M059J (cell line): ENCODE measurements at places on chromosomes 12 and 14. TPM values are rescaled to one million over a fixed set of nuclear protein-coding genes. Genes with fewer than 3 reads are reported as not detected.

DNA sequence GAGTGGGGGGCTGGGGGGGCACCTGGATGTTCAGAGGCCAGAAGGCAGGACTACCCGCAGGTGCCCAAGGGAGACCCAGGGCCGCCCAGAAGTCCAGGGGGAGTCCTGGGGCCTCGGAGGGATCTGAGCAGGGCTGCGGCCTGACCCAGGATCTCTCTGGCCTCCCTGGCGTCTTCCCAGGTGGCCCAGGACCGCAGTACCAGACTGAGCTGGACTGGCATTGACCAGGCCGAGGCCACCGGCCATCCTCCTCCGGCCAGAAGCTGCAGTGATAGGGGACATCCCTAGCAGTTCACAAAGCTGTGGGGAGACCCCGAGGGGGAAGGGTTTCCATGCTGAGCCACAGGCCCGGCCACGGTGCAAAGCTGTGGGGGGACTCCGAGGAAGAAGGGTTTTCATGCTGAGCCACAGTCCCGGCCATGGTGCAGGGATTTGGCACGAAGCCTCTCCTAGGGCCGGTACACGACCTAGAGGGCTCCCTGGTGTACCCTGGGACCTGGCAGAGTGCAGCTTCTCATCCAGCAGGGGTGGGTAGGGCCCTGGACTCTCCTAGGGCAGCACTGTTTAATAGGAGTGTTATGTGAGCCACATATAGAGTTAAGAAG lies 24.4 kb downstream of the FBRSL1 start:
- no peak for DNase-seq

DNA sequence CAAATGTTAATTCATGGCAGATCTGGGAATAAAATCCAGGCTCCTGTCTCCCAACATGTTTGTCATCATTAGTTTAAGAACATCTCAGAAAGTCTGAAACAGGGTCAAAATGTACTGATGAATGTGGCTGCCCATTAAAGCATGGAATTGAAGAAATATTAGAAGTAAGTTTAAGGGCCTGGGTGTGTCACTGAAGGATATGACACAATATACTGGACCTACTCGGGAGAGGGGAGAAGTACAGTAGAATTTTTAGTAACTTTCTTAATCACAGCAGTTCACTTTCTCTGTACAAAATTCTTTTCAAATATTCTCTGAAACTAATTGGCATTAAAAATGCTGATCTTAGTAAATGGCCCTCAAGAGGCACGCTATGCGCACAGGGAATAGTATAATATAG lies 185.5 kb downstream of the ETV6 start:
- DNase-seq, result no peak

GRCh38 chr12:94638521-94638920 lies 11.8 kb downstream of the TMCC3 start:
- no peak for DNase-seq

Gene BMAL2
- total RNA-seq, result 22.8 and 36.0 TPM in 2 replicates

Gene KRT86
- 5.8 and 8.1 TPM in 2 replicates for total RNA-seq

DNA sequence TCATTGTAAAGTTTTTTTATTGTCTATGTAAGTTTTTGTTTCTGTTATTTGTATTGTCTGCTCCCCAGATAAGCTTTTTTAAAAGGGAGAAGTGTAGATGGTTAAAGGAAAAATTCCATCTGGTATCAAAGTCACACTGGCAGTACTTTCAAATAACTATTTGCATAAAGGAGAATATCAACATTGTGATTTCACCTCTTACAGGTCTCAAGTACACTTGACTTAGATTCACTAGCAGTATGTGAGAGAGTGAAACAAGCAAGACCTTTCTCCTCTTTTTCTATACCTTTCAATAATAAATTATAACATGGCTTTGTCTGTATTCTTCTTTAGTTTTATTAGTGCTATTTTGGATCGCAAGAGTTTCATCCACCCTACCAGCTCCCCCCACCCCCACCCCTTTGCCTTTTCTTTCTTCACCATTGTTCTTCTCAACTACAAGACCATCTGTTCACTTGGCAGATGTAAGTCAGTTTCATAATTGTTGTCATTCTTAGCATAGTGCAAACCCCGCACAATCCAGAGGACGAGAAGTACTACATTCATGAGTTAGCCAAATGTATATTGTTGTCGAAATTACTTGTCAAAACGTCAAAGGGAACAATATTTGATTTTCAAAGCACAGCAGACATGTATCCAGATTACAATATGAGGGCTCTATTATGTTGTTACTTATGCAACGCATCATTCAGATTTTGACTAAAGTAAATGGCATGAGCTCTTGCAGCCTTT lies 602.7 kb upstream of the FLRT2 start:
- no peak for DNase-seq

DNA sequence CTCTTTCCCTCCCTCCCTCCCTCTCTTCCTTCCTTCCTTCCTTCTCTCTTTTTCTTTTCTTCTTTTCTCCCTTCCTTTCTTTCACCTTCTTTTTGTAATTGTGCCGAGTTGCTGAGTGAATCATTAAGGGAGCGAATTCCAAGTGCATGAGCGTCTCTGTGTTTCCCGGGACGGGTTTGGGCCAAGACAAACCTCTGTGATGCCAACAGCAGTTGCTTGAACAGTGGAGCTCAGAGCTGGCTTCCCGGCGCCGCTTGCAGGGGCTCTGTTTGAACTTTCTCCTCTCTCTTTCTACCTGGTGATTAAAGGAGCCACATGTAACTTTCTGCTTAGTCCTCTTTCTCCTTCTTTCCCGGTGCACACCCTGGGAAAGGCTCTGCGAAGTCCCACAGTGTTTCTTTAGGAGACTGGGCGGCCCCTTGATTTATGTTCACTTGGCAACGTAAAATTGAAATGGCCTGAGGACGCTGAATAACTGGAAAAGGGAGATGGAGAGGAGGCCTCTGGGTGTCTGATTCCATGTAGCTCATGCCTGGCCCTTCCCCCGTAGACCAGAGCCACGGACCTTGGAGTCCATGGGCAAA lies 33.7 kb upstream of the MAP1LC3B2 start:
- peak; percentile 93 for DNase-seq

DNA sequence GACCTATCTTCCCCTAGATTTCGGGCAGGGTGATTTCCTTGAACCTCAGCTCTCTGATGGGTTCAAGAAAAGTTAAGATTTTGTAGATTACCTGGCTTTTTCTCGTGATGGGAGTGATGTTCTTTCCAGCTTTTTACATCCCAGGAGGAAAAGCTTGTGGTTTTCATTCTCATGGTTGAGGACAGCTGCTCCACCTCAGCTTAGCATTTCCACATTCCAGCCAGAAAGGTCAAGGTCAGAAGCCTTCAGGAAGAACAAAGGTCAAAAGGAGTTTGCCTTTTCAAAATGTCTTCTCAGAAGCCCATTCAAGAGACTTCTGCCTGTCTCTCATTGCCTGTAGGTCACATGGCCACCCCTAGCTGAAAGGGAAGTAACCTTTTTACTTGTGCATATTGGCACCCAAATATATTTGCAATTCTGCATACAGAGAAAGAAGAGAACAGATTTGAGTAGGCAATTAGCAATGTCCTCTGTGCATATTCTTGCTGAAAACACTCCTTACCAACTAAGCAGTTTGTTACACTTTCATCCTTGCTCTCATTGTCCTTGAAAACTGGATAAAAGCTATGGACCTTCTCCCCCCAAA lies 6.6 kb upstream of the ADGRD1 start:
- no peak for DNase-seq

Gene C12orf43
- 11.5 and 18.2 TPM in 2 replicates for total RNA-seq

- no peak for DNase-seq
Measured at GRCh38 chr12:125683748-125684381, 618.6 kb downstream of the AACS start.

DNA sequence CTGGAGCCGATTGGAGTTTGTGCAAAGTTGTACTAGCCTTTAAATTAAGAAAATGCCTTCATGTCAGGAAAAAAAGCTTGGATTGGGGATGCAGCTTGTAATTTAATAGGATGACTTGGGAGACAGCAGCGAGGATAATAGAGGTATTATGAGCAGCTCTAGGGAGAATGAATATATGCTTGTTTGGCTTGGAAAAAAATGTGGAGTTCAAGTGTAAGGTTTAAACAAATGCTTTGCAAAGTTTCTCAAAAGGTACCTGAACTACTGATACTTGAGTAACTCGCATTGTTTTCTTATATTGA lies 65.3 kb upstream of the RASSF3 start:
- no peak for DNase-seq

GRCh38 chr14:39229222-39229543 lies 4.5 kb upstream of the MIA2 start:
- DNase-seq, result peak; percentile 47

DNA sequence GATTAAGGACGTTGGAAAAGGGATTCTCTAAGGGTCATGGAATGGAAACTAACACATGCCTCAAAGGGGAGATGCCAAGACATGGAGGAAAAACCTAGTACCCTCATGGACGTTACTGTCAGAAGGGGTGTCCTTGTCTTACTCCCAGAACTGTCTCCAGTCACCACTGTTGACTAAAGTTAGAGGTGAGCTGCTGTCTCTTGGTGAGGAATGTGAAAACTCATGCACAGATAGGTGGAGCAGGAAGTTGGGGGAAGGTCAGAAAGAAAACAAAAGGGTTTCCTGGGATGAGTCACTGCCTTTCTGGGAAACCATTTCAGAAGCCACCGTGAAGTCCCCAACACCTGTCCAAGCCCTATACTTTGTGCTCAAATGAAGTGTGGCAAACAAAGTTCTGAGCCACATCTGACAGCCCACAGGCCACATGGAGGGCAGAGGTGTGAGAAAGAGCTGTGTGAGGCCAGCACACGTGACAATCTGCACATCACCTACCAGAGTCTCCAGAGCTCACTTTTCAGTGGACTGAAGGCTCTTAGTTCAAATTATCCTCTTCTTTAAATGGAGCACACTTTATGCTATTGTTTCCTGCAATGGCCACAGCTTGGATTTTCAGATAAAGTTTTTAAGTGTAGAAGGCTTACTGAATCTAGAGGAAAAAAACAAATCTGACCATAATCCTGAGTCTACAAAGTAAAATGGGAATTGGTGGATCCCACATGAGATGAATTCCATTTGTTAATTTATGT lies 92.9 kb upstream of the EGLN3 start:
- DNase-seq, result peak; percentile 87

Gene TPPP2
- total RNA-seq, result not detected in 2 replicates

DNA sequence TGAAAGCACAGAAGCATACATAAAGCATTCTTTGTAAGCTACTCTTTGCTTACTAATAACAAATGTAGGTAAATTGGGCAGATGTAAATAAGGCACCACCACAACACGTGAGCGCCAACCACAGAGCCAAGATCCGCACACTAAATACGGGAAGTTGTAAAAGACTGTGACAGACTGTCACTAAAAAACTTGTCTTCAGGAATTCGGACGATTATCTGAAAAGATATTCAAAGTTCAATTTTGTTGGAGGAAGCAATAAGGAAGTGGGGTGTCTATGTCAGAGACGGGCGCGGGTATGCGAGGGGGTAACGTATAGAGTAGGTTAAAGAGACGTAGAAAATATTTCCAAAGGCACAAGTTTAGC lies 1.5 kb upstream of the HSP90B1 start:
- no peak for DNase-seq

- DNase-seq, result no peak
Measured at GRCh38 chr12:54416687-54417603, 2.1 kb downstream of the ITGA5 start.

DNA sequence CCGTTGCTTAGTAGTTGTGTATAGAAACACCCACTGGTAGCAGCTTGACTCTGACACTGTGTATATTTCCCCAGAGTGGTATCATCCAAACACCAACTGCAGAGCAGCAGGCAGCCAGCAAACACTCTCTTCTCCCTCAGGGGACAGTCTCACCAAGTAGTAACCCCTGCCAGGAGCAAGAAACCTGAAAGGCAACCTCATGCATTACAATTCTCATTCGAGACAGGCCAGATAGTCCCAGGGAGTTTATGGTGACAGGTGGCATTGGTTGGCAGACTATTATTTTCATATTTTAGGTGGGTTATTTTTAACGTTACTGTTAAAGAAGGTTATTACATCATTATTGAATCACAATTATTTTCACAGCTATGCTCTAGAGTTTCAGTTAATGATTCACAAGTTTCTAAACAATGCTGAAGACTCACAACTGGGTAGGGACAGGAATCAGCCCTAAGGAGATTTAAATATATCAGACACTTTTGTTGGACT lies 222.8 kb downstream of the EGLN3 start:
- DNase-seq, result peak; percentile 47

- DNase-seq, result peak; percentile 51
Measured at GRCh38 chr12:50057000-50057841, at the start of gene ASIC1. ASIC1 (plus strand) TSS chr12:50057596; CDS start chr12:50058767, 1,171 bp downstream.

DNA sequence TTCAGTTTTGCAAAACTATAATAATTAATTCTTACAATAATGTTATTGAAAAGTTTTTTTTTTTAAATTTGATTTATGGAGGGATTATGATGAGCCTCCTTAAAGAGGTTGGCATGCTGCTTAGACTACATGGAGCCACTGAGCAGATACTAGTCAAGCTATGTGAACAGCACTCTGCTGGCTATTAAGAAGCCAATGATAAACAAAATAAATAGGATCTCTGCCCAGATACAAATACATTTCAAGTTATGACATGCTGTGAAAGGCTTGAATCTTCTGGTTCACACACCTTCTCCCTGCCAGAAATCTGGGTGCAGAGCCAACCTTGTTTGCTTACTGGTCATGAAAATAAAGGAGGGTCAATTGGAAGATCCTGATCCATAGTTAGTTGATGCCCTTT lies 107.4 kb upstream of the NAV3 start:
- no peak for DNase-seq

GRCh38 chr14:35212471-35213142 lies 79.6 kb upstream of the PSMA6 start:
- DNase-seq, result no peak

Gene VRTN
- not detected in 2 replicates for total RNA-seq

Gene MED13L
- 38.6 and 53.0 TPM in 2 replicates for total RNA-seq
